DND-41 (cell line): ENCODE measurements at places on chromosomes 3 and 15.
A peak's percentile ranks its signal among the peaks of the same experiment; 100 is the strongest.

- no peak for DNase-seq
Measured at GRCh38 chr3:196142202-196142956, 60.5 kb upstream of the TFRC start.

GRCh38 chr3:80052271-80052670 is 284.5 kb upstream of the ROBO1 start:
- no peak for DNase-seq

GRCh38 chr3:58672451-58672850 is 5.9 kb upstream of the FAM3D start:
- DNase-seq, result no peak

DNA sequence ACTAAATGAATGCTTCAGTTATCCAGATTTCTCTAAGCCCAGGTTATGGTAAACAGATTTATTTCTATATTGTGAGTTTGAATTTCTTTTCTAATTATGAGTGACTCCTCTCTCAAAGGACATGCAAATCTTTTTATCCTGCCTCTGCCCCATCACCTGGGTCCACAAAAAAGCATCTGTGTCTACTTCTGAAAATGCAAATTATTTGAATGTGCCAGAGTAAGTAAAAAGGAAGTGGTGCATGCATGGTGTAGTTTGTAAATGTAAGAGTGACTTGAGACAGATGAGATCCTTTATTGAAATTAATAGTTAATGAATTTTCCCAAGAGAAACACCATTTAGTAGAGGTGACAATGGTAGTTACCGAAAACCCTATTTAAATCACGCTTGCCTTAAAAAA is 26.9 kb downstream of the MCTP2 start:
- DNase-seq, result no peak

- no peak for DNase-seq
Measured at GRCh38 chr3:58065700-58066167, 57.5 kb downstream of the FLNB start.

DNA sequence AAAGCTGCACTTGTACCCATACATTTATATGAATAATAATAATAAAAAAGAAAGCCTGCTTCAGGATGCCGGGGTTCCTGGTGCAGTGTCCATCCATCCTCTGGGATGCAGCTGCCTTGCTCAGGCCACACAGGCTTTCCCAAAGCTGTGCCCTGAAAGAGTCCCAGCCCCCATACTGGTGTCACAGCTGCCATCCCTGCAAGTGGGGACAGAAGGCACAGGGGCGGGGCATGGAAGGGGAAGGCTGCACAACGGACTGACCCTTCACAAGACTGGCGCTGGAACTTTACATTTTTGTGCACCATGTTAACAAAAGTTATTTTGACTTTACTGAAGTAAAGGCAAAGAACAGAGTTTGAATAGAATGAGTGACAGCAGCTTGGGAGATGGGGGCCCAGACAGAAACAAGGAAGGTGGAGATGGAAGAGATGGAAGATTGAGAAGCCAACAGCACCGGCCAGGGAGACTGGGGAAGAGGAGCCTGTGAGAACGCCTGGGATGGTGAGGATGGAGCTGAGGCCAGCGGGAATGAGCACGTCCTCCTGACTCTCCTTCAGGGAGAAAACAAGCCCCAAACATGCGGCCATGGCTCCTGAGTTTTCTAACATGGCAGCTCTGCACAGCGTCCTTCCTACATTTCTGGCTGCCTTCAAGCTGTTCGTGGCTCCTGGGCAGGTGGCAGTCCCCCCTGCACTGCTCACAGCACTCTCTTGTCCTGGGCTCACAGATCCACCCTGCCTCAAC is 73.1 kb downstream of the ABTB1 start:
- DNase-seq, result no peak

DNA sequence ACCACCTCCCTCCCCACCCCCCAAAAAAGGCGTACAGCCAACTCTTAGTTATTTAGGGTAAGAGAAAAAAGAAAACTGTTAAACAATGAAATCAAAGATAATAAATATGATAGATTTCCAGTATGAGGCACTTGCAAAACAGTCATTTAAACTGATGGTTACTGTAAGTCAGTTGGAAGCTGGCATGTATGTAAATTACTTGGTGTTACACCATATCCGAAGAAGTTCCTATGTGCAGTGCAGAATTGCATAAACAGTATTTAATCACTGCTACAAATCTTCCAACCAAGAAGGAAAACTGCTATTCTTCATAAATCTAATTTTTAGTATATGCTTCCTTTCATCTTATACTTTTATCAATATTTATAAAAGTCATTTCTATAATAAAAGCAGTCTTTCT is 62.0 kb downstream of the LEO1 start:
- DNase-seq, result no peak

- DNase-seq, result no peak
Measured at GRCh38 chr3:12877040-12877439, 35.7 kb upstream of the RPL32 start.

DNA sequence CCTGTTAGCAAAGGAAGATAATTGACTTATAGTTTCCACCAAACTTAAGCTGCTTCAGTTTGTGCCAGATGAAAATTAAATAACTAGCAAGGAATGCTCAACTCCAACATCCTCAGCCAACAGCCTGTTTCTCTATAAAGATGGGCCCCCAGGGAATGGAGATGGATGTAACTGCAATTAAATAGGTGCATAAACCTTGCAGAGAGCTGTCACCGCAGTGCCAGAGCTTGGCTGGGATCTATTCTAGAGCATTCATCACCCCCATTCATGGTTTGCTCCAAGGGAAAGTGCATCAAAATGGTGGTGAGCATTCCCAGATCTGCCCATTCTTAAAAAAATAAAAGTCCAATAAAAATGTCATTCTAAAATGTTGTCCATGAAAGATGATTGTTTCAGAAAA is 19.7 kb upstream of the RORA start:
- DNase-seq, result no peak

DNA sequence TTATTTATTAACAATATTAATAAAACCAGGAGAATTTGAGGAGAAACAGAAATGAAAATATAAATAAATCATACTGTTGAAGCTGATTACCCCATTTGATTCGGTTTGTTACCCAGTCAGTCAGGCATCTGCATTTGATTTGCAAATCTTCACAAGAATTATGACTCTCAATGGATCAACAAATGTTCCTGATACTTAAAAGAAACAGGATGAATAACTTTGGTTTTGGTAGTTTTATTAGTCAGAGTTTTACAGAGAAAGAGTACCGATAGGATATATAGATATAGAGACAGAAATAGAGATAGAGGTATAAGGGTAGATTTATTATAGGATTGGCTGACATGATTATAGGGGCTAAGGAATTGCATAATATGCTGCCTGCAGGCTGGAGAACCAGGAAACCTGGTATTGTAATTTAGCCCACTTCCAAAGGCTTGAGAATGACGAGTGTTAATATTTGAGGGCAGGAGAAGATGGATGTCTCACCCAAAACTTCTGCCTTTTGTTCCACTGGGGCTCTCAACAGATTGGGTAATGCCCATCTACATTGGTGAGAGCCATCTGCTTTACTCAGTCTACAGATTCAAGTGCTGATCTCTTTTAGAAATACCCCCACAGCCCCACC is 241.6 kb upstream of the COL8A1 start:
- no peak for DNase-seq

- no peak for DNase-seq
Measured at GRCh38 chr3:94626573-94626972, 563.7 kb downstream of the NSUN3 start.

DNA sequence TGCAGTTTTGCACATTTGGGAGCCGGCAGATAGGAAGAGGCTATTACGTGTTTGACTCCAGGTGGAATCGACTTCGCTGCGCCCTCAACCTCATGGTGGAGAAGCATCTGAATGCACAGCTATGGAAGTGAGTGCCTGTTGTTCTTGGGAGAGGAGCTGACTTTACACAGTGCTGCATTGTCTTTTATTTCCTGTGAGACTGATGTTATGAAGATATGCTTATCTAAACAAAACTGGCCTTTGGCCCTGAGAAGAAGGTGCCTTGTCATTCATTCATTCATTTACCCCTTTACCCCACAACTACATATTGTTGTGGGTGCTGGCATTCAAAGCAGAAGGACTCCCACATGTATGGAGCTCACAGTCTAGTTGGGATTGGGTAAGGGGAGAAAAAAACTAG is 32.6 kb downstream of the PSMD6 start:
- no peak for DNase-seq

DNA sequence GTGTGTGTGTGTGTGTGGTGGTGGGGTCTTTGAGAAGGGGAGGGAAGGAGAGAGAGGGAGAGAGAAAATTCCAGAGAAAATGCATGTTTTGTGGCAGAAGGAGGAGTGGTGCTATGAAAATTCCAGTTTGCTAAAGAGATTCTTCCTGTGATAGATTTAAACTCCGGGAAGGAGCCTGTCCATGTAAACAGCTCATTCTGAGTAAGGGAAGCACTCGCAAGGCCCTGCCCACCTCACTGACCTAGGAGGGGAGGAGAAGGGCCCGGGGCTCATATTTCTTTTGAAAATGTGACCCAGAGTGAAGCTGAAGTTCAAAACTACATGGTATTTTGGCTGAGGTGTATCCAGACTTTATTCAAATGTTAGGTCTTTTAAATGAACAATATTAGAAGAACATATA is 41.3 kb downstream of the ADAMTSL3 start:
- DNase-seq, result no peak

- DNase-seq, result no peak
Measured at GRCh38 chr3:37707428-37708372, 154.0 kb upstream of the CTDSPL start.

DNA sequence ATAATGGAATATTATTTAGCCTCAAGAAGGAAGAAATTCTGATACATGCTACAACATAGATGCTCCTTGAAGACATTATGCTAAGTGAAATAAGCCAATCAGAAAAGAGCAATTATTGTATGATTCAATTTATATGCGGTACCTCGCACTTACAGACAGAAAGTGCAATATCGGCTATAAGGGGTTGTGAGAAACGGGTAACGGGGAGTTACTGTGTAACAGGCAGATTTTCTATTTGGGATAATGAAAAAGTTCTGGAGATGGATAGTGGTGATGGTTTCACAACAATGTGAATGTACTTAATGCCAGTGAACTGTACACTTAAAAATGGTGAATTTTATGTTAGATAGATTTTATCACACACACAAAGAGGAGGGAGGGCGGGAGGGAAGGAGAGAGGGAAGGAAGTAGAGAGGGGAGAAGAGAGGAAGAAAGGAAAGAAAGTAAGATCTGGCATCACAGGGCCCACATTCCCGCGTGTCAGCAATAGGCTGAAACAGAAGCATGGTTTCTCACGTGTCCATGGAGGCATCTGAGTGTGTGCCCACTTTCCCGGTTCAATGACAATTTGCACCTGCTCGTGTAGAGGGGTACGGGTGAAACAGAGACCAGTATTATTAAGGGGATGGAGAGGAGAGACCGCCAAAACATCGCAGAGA is 700 bp upstream of the BLM start:
- no peak for DNase-seq

GRCh38 chr3:122619040-122619439 is 41.6 kb downstream of the PARP15 start:
- DNase-seq, result no peak

DNA sequence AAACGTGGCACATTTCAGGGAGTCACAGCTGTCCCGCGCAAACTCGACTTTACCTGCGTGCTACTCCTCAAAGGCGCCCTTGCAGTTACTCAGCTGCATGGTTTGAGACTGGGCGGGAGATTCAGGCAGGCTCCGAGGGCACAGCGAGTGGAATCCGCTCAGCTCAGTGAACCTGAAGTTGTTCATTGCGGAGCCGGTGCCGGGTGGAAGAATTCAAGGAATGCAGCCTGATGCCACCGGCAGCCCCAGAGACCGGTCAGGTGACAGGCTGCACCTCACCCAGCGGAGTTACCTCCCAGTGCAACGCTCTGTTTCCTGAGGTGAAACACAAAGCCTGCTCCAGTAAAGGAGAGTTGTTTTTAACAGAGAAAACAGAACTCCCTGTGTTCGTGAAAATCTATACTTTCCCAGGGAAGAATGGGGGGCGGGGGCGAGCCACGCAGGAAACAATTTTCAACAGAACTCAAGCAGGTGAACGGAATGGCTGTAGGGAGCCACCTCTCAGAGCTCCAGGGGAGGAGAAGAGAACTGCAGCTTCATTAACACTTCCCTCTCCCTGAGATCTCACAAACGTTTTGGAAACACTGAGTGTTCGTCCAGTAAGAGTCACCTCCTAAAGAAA is 3.8 kb downstream of the VEPH1 start:
- DNase-seq, result no peak

DNA sequence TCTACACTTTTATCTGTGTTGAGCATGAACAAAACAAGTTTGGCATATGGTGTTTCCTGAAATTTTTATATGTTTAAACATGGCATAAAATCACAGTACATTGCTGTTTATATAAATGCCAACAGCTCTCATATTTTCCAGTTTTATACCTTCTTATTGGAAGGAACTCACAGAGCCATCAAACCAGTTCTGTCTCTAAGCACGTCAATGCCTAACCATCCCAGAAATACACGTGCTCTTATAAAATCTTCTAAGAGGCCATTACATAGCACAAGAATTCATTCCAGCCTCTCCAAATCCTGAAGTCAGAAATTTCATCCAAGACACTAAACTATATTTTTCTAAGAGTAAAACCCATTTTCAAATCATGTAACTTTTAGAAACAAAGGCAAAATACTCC is 20.8 kb downstream of the SLC9A9 start:
- DNase-seq, result no peak

DNA sequence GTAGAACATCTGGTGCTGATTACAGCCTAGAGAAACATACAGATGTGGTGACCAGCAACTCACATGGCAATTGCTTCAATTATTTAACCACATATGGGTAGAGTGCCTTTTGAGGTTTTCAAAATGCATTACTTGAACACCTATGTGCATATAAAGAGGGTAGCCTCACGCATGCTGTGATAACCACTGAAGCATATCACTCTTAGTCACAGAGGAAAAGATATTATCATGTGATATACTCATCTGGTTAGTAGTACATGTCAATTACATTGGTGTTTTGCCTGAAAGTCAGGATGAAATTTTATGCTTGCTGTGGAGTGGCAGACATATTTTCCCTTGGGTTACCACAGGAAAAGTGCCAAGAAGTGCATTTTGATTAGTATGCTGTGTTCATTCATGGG is 459.3 kb upstream of the AGTR1 start:
- no peak for DNase-seq

DNA sequence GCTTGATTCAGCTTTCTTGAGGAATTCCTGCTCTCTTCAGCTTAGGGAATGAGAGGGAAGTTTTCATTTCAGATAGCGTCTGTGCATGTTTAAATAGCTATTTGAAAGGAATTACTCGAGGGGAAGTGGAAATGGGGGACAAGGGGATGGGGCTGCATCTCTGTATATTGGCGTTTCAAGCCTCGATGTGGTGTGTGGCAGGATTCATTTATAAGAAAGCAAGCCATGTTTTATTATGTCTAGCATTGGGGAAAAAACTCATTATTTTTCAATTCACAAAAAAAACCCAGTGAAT is 1.0 kb downstream of the ATP2C1 start:
- DNase-seq, result no peak

- no peak for DNase-seq
Measured at GRCh38 chr3:194989241-194989640, 281.7 kb downstream of the XXYLT1 start.

- DNase-seq, result no peak
Measured at GRCh38 chr3:113158171-113158570, 53.2 kb upstream of the BOC start.

GRCh38 chr3:12967606-12968351 is 105.5 kb downstream of the IQSEC1 start:
- DNase-seq, result peak; percentile 94

GRCh38 chr3:30227571-30228301 is 378.7 kb upstream of the TGFBR2 start:
- DNase-seq, result no peak

GRCh38 chr3:133213937-133214336 is 175.7 kb downstream of the TMEM108 start:
- no peak for DNase-seq
